ENCODE measurements at places on chromosomes 2 and 18.

DNA sequence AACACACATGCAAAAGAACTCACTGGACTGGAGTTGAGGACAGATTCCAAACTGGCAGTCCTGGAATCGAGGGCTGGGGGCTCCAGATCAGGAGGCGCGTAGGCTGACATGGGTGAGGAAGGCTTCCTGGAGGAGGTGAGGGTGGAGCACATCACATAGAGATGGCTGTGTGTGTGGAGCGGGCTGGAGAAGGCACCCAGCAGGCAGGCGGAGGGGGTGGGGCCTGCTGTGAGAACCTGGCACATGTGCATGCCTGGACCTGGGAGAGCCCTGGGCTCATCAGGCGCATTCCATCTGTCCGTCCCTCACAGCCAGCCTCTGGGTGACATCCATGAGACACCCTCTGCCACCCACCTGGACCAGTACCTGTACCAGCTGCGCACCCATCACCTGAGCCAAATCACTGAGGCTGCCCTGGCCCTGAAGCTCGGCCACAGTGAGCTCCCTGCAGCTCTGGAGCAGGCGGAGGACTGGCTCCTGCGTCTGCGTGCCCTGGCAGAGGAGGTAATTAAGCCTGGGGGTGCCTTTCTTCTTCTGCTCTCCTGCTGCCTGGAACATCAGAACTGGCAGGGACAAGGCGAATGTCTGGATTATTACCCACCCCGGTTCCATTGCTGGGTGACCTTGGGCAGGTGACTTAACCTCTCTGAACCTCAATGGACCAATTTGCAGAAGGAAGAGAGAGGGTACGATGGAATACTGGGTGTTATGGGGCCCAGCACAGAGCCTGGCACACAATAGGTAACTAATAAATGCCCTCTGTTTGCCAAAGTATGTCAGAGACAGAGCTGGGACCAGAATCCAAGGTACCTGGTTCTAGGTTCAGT, 108.3 kb downstream of the DYSF start:
- no peak for DNase-seq

GRCh38 chr18:9281780-9282179, 52.8 kb upstream of the TWSG1 start:
- DNase-seq = no peak

- DNase-seq = no peak
Observed at GRCh38 chr2:224217962-224218347, 178.9 kb upstream of the SERPINE2 start.

- peak; percentile 44 for DNase-seq
Observed at GRCh38 chr2:69755862-69756467, 14.0 kb downstream of the ANXA4 start.

DNA sequence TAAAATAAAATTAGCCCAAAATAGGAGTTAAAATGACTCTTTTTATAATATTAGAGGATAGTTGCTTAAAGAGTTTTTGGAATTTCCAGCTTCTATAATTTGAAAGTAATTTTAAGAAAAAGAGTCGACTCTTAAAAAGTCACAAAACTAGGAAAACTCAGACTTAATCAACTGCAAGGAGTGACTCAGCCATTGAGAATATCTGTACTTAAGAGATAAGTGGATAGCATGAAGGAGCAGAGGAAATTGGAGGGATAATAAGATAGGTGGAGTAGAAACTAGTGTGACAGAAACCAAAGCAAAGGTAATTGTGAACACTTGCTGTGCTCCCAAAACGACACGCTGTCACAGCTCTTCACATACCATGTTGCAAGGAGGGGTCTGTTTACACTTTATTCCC, 8.4 kb downstream of the RSAD2 start:
- DNase-seq = no peak

DNA sequence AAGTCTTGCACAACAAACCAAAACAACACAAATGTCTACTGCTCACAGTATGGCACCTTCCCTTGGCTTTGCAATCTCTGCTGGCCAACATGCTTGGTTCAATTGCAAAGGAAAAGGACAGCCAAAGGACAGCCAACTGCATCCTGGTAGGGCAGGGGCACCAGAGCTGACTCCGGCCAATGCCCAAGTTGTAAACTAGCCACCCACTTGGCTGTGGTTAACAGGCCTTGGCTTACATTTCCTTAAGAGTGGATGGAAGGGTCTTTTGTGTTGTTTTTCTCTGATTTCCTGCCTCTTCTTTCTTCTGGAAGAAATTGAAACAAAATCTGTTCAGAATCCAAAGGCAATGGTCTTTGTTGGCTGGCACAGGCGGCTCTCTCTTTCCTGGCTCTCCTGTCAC, 119.1 kb upstream of the TRIB2 start:
- no peak for DNase-seq

DNA sequence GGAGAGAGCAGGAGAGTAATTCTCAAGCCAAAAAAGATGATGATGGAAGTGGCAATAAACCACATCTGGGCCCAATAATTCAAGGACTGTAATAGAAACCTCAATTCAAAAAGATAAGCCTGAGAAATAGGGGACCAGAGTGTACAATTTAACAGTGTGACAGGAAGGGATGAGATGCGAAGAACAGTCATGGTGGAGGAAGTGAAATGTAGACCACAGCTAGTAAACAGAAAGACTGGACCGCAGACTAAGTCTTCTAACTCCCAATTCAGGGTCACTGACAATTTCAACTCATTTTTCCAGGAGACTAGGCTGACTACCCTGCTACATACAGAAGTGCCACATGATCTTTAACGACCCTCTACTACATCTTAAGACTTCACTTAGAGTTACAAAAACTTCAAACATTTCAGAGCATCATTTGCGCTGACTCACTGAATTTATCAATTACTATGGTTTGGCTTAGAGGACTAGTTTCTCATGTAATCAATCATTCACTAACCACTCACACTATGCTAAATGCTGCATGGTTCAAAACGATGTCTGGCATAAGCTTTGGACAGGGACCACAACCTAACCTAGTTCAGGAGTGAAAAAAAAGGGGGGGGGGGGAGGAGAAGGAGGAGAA, 9.0 kb downstream of the CUL3 start:
- DNase-seq = no peak

GRCh38 chr2:131413785-131414184, 49.8 kb upstream of the RAB6D start:
- no peak for DNase-seq

DNA sequence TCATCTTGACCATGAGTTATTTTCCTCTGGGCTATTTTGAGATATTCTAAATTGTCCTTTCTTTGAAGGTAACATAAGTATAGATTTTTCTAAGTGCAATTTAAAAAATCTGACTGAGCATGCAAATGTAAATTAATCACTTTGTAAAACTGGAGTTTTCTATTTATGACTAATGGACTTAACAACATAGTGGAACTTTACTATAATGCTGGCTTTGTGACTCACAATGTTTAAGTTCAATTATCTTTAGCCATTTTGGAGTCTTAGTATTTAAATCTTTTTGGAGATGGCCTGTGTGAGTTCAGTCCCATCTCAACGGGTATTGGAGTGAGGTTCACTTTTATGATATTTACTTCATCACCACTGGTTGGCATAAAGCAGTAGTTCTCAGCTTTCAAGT, 35.2 kb upstream of the NOSTRIN start:
- DNase-seq = no peak

DNA sequence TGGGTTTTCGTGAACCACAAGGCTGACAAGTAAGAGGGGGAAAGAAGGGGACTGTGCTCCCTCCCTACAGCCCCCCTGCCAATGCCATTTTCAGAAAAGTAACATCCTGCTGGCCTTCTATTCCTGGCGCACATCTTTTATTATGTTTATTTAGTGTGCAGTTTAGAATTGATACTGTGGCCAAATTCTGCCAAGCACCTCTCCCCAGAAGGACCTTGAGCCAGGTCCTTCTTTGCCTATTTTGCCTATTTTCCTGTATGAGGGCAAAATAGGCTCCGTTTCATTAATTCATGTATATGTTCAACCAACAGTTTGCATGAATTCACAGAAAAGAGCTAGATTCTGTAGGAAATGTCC, 136.0 kb downstream of the MYO3B start:
- DNase-seq = no peak

DNA sequence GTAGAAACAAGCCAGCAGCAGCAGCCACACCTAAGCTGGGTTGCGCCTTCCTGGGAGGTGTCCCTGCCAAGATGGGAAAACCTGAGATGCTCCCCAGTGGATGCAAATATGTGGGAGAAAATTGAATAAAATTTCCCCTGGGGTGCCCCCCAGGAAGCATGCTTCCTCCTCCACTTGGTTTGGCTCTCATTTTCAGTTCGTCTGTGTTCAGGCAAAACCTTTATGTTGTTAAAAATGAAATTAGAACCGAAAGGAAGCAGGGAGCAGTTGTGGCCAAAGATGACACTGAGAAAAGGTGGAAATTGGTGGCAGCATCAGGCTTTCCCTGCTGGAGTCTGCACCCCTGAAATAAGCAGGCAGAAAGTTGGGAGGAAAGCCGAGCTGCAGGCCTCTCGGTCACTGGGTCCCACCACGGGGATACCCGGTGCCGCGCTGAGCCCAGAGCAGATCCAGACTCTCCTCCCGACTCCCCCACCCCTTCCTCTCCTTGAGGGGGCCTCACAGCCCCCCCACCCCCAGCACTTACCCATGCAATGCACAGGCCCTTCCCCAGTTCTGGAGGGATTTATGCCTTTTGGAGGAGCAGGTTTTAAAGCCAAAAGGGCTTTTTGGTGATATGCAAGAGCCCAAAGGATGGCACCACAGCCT, 267.7 kb upstream of the SPRED2 start:
- no peak for DNase-seq

GRCh38 chr2:44954889-44955592, 13.5 kb downstream of the SIX3 start:
- no peak for DNase-seq

- DNase-seq = no peak
Observed at GRCh38 chr2:29052807-29053206, 21.5 kb downstream of the PCARE start.
